ENCODE measurements at places on chromosomes 3 and 15.

DNA sequence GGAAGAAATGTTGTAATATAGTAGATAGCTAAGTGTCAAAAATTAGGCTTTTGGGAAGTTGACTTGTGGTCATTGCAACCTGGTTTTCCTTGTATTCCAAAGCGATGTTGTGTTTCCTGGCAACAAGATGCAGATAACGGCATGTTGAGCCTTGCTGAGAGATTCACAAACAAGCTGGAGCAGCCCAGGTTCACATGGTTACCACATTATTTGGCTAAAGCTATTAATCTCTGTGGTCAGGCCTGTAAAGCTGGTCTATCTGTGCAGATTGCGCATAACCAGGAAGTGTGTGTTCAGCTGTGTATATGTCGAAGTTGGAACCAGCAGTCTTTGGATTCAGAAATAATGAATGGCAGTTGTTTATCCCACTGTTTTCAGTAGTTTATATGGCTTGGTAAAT, 6.6 kb downstream of the TIPARP start:
- peak; percentile 44 for DNase-seq

- DNase-seq = no peak
These were observed 16.7 kb upstream of the SH3GL3 start for GRCh38 chr15:83430441-83430840.

DNA sequence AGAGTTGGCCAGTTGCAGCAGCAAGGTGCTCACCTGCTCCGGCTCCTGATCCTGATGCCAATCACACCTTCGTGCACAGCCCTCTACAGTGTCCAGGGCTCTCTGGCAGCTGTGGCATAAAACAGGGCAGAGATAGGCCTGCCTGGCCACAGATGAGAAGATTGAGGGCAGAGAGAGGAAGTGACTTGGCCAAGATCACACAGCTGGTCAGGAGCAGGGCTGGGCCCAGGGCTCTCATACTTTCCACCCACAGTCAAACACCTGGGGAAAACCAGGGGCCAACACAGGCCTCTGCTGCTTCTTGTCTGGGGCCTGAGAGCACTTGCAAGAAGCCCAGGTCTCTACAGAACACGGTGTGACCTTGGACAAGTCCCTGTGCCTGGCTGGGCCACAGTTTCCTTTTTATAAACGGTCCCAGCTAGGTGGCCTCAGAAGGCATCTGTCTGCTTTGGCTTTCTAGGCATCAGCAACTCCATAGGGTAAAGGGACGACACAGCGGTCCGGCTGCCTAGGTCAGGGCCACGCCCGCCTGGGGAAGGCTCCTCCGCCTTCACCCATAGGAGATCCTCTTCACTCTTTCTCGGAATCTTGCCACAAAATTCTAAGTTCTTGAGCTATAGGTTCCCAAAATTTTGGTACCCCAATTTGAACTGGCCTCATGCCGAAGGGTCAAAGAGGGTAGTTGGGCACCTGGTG, 3.1 kb downstream of the ATP2B2 start:
- no peak for DNase-seq

GRCh38 chr15:69535101-69535638, 82.6 kb downstream of the RPLP1 start:
- DNase-seq = no peak

DNA sequence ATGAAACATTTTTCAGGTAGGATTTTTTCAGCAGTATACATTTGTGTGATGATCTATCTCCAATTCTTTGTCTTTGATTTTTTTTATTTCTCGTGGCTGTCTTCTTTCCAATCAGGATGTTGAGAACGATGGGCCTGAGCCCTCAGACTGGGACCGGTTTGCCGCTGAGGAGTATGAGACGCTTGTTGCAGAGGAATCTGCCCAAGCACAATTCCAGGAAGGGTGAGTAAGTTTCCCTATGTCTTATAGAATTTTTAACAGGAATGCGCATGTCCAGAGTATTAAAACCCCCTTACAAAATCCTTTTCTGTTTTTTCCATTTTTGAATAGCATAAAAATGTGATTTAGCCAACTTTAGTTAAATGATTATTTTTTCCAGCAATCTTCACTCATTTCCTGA, 90.0 kb downstream of the MSL2 start:
- no peak for DNase-seq

GRCh38 chr3:88093266-88093665, 34.2 kb downstream of the ZNF654 start:
- DNase-seq = no peak

DNA sequence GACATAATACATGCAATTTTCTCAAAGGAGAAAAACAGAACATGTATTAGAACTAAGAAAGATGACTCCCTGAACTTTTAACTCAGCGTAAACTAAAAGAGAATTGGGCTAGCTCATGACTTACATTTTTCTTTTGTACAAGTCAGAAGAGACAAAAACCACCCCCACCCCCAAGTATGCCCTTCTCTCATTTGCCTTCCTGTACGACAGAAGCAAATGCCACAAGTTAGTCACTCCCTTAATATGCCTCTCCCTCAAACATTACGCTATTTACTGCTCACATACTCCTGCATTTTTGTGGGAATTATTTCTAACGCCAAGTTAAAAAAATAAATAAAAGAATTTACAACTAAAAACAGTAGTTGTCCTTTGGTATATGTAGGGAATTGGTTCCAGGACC, 22.0 kb downstream of the CPEB1 start:
- no peak for DNase-seq

- no peak for DNase-seq
These were observed 27.8 kb upstream of the KCNMB2 start for GRCh38 chr3:178508443-178508825.

- DNase-seq = no peak
These were observed 309.4 kb upstream of the SOX2 start for GRCh38 chr3:181402347-181402746.

DNA sequence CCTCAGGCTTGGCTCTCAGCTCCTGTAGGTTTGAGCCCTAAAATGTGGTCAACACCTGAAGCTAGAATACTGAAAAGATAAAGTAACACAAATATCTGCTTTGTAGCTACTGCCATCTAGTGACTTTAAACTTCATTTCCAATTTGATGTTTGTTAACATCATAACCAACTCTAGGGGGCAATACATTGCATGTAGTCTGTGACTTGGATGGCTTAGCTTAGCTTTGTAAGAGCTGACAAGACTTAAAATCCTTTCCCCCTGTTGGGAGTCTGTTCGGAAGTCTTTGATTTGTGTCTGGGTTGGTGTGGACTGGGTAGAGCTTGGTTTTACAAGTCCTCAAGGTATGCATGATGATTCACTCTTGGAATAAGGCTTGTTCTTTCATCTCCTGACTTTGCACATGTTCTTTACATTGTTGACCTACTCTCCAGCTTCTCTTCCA, 51.7 kb downstream of the SCN11A start:
- DNase-seq = peak; percentile 1

GRCh38 chr3:170132335-170132734, 49.2 kb downstream of the PHC3 start:
- no peak for DNase-seq

DNA sequence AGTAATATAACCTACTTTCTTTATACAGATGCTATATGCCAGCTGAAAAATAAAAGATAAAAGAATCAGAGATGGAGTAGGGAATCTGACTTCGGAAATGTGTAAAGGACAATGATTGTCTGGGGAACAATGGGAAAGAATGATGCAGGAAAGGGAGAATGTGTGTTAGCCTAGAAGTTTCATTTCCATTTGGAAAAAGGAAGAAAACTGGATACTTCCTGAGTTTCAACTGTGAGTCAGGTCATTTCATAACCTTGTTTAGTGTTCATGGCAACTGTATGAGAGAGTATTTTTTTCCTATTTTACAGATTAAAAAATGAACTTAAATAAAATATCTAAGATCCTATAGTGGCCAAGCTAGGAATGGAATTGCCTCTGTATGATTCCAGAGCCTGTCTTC, 261.3 kb upstream of the NECTIN3 start:
- DNase-seq = no peak

DNA sequence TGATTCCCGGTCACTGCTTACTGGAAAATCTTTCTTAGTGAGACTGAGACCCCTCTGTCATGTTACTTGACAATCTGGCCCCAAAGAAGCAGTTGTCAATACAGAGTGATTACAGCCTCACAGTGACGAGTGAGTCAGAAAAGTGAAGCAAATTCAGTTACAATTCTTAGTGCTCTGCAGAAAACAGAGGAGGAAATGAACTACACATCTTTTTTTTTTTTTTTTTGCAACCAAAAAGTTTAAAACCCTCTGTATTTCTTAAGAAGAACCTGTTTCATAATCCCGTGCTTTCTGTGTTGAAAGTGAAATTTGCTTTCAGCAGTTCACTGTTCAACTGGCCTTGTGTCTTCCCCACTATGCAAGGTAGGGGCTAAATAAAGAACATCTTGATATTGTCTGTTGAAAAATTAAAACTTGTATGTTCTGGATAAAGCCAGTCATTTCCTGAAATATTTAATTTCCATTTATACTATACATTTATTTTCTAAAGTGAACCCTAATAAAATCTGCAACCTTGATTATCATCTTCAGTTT, 1.9 kb downstream of the AQP9 start:
- no peak for DNase-seq

DNA sequence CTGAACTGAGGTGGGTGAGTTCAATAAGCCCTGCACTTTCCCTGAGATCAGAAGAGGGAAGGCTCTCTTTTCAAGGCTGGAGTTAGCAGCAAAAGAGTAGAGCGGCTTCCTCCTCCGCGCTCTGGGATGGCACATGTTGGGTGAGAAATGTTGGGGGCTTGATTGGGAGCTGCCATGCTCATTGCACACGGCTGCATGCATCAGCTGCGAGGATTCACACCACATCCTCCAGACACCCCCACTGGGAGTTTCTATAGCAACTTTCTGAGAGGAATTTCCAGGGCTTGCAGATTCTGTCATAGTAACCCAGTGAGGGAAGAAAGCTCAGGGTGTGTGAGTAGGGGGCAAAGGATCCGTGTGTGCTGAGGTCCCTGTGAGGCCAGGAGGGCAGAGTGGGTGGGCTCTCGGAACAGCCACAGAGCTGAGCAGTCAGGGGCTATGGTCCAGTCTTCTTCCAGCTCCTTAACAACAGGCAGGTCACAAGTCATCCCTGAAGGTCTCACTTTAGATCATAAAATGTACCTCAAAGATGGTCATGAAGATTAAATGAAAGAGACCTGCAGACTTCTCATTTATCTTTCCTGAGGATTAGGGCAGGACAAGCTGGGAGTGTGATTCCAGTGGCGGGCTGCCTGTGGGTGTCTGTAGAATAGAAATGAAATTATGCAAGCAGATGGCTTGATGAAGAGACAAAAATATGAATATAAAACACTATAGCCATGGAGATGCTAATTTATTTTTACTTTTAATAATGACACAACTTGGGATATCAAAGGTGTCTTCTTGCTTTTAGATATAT, 75.7 kb upstream of the CHRNA7 start:
- no peak for DNase-seq

GRCh38 chr15:88586401-88587162, 34.6 kb upstream of the AEN start:
- no peak for DNase-seq

DNA sequence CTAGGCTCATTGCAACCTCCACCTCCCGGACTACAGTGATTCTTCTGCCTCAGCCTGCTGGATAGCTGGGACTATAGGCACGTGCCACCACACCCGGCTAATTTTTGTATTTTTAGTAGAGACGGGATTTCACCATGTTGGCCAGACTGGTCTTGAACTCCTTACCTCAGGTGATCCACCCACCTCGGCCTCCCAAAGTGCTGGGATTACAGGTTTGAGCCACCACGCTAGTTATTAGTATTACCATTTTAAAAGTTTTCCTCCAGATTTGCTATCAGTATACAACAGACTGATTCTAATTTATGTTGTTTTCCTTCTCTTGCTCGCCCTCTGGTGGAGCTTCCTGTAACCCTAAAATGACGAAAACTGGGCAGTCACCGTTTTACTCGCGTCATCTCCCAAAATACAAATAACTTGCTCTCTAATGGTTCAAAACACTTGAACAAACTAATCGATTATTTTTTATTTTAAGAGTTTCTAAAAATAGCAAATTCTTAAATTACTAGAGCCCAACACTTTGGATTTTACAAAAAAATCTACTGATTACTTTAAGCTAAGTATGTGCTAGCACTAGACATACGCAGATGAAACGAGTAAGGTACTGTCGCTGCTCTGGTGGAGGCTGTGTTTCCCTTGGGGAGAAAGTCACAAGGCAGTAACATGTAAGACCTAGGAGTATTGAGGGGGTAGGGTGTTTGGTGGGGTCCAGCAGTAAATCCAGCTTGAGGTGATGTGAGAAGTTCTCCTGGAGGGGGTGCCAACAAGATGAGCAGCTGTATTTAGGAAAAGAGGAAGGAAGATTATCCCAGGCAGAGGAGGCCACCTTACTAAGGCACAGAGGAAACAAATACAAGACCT, 203.3 kb downstream of the MBNL1 start:
- DNase-seq = no peak

- DNase-seq = no peak
These were observed 11.1 kb downstream of the RUVBL1 start for GRCh38 chr3:128112357-128112968.

GRCh38 chr15:99101501-99101900, 3.4 kb upstream of the SYNM start:
- no peak for DNase-seq

DNA sequence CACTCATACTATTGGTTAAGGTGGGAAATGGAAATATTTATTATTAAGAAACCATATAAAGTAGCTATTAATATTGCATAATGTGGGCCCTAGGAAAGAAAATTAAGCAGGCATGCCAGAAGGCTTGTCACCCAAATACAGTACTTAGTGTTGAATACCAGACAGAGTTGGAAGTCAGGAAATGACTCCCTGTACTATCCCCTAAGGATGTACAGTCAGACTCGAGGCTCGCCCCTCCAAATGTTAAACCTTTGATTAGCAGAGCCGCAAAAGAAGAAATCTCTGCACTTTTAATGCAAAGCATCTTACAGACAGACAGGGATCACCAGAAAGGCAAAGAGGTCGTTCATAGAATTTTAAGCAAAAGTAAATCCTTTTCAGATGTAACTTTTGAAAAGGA, 11.3 kb upstream of the RBSN start:
- DNase-seq = no peak

DNA sequence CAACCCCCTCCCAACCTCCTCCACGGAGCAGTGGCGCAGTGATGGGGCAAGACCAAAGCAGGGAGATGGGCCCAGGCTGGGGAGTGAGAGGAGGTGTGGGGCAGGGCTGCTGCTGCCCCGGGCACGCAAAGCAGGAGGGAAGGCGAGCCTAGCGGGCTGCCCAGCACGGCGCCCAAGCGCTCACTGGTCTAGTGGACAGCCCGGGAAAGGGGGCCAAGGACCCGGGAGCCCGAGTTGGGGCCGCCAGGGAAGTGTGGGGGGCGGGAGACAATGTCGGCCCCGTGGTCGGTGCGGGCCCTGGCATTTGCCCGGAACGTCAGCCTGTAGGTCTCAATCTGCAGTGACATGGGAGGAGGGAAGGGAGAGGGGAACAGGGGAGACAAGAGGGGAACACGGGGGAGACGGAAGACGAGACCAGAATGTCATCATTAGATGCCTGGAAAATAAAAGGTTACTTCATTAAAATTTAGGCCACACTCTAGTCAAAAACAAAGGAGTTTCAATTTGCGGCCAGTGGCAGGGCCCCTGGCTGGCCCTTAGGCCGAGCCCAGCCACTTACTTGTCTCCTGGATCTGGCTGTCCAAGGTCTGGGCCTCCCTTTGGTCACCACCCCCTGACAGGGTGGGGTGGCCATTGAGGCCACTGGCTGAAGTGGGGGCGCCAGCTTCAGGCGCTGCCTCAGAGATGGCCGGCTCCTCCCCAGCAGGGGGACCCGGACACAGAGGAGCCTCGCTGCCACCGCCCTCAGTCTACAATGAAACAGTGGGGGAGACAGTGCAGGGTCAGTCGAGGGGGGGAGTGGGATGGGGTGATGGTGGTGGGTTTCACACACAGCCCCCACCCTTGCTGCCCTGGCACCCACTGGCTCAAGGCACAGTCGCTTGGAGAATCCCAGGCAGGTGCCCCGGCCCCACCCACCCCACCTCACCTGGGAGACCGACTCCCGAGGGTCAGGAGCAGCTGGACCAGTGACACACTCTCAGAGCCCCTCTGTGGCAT, 50.0 kb downstream of the DHX30 start:
- DNase-seq = no peak

Measured in NCI-H510A (cell line).